ENCODE measurements at places on chromosomes 5 and 9. TPM values are rescaled to one million over a fixed set of nuclear protein-coding genes. Genes with fewer than 3 reads are reported as not detected.

- DNase-seq: no peak
These were observed 194.3 kb downstream of the PALM2AKAP2 start for GRCh38 chr9:109974143-109974917.

BARHL1 gene
- polyA plus RNA-seq: not detected

GRCh38 chr5:142783601-142784341 lies 13.6 kb downstream of the ARHGAP26 start:
- no peak for DNase-seq

- DNase-seq: no peak
These were observed 160.6 kb upstream of the SHB start for GRCh38 chr9:38229504-38230155.

GRCh38 chr5:178426326-178427130 lies 163.7 kb downstream of the COL23A1 start:
- DNase-seq: no peak

DNA sequence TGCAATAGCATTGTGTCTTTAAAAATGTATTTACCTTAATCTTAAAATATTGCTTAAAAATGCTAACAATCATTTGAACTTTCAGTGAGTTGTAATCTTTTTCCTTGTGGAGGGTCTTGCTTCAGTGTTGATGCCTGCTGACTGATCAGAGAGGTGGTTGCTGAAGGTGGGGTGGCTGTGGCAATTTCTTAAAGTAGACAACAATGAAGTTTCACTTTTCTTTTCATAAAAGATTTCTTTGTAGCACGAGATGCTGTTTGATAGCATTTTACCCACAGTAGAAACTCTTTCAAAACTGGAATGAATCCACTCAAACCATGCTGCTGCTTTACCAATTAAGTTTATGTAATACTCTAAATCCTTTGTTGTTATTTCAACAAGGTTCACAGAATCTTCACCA lies 50.8 kb downstream of the NR3C1 start:
- no peak for DNase-seq

PHF24 gene
- 0.47 TPM for polyA plus RNA-seq

GRCh38 chr9:93288891-93289883 lies 105.2 kb downstream of the WNK2 start:
- DNase-seq: no peak

DNA sequence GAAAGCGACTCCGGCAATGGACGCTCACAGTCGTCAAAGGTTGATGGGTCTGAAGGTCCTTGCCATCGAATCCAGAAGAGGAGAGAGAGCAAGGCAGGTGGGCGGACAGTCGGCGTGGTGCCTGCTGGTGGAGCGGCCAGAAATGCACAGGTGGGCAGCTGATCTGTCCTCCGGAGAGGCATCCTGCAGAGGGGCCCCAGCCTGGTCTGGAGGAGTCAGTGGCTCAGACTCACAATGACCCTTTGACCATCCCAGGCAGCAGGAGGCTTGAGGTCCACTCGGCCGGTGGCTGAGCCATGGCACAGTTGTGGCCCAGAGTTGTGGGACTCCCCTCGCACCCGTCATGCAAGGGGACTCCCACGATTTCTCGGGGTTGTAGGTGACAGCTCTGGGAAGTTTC lies 34.4 kb upstream of the FCN2 start:
- DNase-seq: no peak

DNA sequence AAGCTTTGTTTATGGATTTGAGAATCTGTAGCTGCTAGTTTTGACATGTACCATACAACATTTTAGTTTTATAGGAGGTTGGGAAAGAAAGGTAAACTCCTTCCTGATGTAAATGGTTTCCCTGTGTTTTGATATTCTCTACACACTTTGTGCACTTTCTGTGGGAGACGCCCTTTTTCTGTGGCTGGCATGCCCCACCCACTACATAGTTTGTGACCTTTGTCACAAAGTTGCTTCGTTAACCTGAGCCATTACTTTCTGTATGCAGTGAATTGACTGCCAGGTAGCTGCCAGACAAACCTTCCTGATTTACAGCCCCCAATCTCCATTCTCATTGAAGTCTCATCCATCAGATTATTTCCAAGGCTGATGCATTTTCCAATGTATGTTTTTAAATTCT lies 90.6 kb downstream of the NLN start:
- no peak for DNase-seq

SCGB3A1 gene
- 1.3 TPM for polyA plus RNA-seq

PCDHA4 gene
- 1.1 TPM for polyA plus RNA-seq

GRCh38 chr9:75289332-75289731 lies 201.0 kb downstream of the OSTF1 start:
- no peak for DNase-seq

ANKDD1B gene
- polyA plus RNA-seq: 6.7 TPM

PDLIM4 gene
- polyA plus RNA-seq: 17.4 TPM

GRCh38 chr5:1017691-1018455 lies 9.3 kb downstream of the NKD2 start:
- DNase-seq: no peak

DNA sequence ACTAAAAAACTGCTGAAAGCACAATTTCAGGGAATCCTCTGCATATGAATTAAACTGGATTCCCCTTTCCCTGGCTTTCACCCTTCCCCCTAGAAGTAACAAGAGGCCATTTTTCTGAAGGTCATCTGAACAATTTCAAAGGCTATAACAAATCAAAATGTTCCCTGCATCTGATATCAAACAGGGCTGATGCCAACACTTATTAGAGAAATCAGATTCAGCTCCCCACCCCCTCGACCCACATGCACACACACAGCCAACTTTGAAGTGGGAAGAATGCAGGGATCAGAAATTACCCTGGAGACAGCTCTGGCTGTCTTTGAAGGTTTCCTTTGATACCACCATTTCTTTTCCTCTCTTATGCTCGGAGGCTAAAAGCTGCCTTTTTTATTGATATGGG lies 149.0 kb upstream of the RAPGEF1 start:
- no peak for DNase-seq

C9orf50 gene
- polyA plus RNA-seq: not detected

GRCh38 chr5:73306078-73306719 lies 133.2 kb downstream of the TMEM174 start:
- DNase-seq: no peak

- no peak for DNase-seq
These were observed 37.5 kb upstream of the DENND4C start for GRCh38 chr9:19193029-19193324.

GRCh38 chr5:61232490-61233050 lies 70.3 kb upstream of the SMIM15 start:
- DNase-seq: no peak

GRCh38 chr5:43589310-43589709 lies 13.7 kb upstream of the NNT start:
- no peak for DNase-seq

GRCh38 chr5:34748431-34748830 lies 90.5 kb upstream of the TTC23L start:
- no peak for DNase-seq

BRD9 gene
- 38.7 TPM for polyA plus RNA-seq

GRCh38 chr9:68730570-68731235 lies 25.7 kb downstream of the PIP5K1B start:
- no peak for DNase-seq

DNA sequence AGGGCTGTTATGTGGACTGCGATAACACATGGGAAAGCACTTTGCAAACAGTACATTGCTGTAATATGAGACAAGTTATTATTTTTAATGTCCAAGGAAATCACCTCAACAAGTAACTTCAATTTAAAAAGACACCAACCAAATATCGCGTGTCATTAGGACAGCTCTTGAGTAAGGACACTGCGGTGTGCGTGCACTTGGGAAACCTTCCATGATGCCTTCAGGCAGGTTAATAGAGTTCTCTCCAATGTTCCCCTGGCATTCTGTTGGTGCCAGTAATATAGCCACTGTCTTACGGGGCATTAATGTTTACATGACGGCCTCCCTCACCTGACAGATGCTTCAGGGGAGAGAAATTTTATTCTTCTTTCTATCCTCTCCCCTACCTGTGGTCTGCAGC lies 42.9 kb downstream of the TTLL11 start:
- no peak for DNase-seq

GRCh38 chr5:136701191-136701590 lies 335.8 kb upstream of the TRPC7 start:
- no peak for DNase-seq

ERAP2 gene
- 17.7 TPM for polyA plus RNA-seq

HTR4 gene
- polyA plus RNA-seq: not detected

DNA sequence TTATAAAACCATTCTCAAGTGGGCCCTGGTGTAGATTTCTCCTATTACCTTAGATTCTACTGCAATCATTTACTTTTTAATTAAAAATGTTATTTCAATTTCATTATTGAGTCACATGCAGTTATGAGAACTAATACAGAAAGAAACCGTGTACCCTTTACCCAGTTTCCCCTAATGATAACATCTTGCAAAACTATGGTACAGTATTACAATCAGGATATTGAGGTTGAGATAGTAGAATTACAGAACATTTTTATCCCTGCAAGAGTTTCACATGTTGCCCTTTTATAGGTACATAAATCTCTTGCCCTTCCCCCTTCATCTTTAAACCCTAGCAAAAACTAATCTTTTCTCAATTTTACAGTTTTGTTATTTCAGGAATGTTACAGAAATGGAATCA lies 11.0 kb upstream of the OMD start:
- no peak for DNase-seq

GRCh38 chr9:22449719-22450118 lies 3.1 kb downstream of the DMRTA1 start:
- DNase-seq: no peak

TMC1 gene
- polyA plus RNA-seq: 1.4 TPM

DNA sequence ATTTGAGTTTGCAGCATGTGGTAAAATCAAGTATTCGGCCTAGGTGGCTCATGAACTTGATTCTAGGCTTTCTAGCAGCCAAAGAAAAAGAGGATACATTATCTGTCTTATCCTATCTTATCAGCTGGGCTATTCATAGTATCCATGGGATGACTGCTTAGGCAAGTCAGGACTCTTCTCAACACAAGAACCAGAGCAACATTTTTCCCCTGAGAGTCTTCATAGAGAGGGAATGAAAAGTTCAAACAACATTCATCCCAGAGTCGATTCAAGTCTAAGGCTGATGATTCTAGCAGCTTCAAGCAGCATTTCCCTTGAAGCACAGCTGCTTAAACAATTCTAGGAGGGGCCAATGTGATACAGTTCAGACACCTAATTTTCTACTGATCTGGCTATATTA lies 3.0 kb downstream of the S100Z start:
- DNase-seq: no peak

DNA sequence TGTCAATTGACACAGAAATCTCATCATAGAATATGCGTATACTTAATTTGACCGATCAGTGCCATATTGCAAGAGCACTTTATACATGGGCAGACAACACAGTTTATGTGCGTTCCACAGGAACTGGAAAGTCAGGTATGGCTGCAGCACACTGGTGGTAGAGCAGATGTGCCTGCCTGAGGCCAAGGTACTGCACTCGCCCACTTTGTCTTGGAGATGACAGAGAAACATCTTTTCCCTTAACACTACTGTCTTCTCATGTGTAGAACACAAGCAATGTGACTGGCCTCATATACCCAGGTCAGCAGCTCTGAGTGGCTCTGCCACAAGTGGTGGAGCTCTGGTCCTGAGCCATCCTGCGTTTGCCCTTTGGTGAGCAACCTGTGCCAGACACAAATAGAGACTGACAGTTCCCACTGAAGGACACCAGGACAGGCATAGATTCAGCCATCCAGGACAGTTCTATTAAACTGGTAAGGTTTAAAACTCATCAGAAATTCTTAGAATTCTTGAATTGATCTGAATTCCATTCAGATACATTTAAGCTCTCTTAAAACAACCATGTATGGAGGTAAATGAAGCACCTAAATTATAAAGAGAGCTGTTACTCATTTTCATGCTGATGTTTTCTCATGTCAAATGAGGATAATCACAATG lies 21.0 kb upstream of the PPP2CA start:
- DNase-seq: no peak

GRCh38 chr9:125839317-125839716 lies 92.1 kb downstream of the PBX3 start:
- DNase-seq: no peak

GRCh38 chr5:18050776-18051175 lies 416.5 kb downstream of the TAF11L14 start:
- no peak for DNase-seq

IDNK gene
- 14.4 TPM for polyA plus RNA-seq

IL4 gene
- polyA plus RNA-seq: not detected

DNA sequence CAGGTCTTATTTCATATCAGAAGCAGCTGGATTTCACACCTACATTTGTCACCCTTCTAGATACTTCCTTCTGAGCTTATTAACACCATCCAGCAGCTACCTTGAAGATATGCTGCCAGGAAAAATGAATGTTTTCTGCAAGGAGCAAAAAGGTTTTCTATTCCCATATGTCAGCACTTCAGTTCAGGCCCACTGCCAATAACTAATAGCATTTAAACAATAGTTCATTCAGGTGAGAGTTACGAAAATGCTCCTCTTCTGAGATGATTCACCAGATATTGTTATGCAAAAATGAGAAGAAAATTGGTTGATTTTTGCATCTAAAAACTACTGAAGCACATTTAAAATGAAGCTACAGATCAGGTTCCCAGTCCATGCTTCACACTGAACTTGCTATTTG lies 56.4 kb upstream of the ISL1 start:
- DNase-seq: no peak
